Activated T-helper 1 cell treated with anti-CD3 and anti-CD28 coated beads, Interleukin-2, amount 50 U/mL, for 16 hours (primary cell): ENCODE measurements at places on chromosomes 2 and 18.

- no peak for DNase-seq
Measured at GRCh38 chr18:36349552-36349951, 52.0 kb downstream of the FHOD3 start.

DNA sequence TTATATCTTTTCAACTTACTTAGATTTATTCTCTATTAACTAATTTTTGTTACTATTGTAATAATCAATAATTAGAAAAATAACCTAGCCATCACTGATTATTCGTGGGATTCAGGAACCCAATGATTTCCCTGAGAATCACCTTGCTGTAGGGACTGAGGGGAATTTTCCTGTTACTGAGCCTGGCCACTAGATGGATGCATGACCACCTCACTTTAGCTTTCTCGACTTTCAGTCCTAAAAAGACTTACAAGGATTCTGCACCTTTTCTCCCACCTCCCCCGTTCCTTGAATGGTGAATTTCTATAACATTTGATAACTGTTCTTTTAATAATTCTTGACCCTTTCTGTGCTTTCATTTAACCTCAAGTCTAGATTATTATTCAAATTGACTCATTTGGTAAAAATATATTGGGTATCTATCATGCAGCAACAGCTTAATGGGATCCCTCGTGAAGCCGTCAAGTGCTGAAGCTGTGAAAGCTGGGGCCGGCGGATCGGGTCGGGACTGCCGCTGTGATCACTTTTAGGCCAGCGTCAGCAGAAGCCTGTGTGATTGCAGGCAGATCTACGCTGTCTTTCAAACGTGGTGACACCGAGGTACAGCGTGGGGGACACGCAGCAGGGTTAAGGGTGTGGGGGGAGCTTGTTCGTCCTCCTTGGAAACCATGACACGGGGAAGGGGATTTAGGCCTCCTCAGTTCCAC lies 38.8 kb upstream of the TMEM18 start:
- no peak for DNase-seq

GRCh38 chr2:61784643-61785042 lies 69.2 kb downstream of the FAM161A start:
- no peak for DNase-seq

DNA sequence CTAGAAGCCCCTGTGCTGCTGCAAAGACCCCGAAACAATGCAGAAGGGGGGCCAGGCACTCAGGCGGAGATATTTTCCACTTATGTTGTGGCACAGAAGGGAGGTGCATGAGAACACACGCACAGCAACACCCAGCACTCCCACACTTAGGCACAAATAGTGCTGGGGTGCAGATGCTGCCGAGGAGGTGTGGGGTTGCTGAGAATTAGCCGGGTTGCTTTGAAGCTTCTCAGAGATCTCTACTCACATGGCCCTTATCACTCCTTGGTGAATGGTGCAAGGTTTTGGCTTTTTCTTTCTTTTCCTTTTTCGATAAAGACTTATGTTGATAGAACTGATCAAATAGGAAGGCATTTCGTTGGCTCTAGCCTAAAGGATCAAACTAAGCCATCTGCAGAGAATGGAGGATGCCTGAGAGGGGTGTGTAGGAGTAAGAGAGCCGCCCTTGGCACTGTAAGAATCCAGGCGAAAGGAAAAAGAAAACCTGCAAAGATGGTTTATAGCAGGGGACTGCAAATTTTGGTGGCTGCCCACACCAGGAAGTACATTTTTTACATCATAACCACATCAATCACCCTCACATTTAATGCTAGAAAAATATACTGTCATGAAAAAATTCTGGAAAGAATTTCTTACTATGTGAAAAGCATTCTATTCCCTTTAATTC lies 27.9 kb upstream of the FHL2 start:
- no peak for DNase-seq

DNA sequence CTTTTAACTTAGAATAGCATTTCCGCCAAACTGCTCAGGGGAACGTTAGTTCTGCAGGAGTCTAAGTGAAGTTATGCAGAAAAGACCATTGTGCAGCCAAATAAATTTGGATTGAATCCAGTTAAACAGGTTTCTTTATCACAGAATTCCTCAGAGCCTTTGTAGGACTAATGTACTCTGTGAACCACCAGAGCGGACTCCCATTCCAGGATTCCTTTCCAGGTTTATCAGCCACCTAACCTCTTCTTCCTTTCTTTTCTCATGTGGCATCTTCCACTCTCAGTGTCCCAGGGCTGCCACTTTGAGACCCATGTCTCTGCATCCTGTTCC lies 350.4 kb downstream of the TSN start:
- DNase-seq: no peak

GRCh38 chr2:128520791-128521190 lies 202.1 kb upstream of the HS6ST1 start:
- DNase-seq: no peak

DNA sequence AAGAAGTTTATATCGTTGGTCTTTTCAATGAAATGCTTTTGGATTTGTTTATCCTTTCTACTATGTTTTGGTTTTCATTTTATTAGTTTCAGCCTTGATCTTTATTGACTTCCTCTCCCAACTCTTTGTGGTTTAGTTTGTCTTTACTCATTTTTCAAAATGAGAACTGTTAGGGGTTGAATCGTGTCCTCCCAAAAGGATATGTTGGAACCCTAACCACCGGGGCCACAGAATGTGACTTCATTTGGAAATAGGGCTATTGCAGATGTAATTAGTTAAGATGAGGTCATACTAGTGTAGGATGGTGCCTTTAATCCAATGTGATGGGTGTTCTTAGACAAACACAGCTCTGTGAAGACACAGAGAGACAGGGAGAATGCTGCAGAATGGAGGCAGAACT lies 60.4 kb upstream of the IL1R2 start:
- no peak for DNase-seq

DNA sequence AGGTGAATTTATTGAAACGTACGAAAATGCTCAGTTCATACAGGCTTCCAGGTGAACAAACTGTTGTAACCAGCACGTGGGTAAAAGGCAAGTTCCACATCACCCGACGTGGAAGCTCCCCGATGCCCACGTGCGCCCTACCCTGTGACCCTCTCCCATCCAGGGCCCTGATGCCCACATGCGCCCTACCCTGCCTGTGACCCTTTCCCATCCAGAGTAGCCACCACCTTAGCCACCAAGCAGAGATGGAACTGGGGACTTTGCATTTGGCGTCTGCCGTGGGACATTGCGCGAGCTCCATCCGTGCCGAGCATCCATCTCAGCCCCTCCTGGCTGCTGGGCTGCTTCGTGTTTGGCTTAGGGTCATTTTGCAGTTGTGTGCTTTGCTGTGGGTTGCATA lies 37.5 kb downstream of the ANO7 start:
- no peak for DNase-seq

DNA sequence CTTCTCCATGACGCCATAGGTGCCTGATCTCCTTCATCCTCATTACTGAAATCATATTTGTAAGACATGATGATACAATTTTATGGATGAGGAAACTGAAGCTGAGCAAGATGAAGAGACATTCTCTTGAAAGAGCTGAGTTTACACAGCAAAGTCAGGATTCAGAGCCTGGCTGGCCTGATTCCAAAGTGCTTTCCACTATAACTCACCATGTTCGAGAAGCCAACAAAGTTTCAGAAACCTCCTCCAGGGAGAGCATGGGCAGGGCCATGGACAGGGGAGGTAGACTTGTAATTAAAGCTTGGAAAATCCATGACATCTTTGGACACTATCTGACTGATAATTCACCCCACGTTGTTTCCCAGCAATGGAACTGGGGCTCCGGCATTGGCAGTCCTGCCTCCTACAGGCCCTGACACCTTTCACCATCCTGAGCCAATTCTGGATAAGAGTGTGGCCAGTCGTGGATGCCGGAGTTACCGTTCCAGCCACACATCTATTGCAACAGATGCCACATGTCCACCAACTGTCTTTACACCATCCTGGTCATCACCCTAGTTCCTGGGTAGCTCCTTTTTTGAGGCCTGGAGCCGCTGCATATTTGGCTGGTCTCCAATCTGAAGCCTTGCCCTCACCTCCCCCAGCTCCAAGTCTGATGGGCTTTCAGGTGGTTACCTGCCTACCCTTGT lies 85.0 kb upstream of the PPP1CB start:
- DNase-seq: no peak

DNA sequence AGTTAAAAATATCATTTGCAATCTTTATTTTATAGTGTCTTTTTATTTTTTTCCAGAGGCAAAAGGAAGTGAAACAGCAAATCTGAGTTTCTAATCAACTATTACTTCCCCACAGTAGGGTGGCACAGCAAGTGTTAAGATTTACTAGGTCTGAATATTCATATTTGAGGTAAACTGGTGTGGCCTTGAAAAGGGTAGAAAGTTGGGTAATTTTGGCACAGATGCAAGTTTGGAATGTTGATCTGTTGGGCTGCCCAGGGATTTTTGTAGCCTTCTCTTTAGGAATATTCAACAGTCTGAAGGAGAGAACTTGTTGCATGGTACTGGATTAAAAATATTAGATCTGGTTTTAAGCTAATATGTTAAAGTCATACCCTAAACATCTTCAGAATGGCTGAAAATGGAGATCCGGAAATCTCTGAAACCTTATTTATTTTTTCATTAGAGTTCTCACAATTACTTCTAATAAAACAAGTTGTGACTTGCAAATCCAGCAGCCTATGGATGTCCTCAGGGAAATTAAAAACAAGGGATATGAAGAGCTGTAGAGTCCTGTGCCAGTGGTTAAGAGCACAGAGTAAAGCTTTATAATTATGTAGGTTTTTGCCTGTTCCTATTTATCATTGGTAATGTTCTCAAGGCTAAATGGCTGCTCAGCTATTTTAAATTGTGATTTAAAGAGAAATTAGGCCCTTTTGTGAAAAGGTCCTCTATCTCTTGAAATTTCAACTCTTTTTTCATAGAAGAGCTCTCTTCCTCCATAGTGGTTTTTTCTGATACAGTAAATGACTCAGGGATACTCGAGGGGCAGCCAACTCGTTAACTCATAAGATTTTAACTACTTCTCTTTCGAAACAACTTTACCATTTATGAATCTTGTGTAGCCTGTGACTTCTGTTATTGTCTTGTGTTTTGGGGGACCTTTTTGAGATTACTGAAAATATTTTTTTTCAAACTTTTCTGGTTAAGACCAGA lies 11.0 kb downstream of the TANK start:
- DNase-seq: no peak

GRCh38 chr2:134634054-134634753 lies 84.6 kb downstream of the TMEM163 start:
- no peak for DNase-seq

DNA sequence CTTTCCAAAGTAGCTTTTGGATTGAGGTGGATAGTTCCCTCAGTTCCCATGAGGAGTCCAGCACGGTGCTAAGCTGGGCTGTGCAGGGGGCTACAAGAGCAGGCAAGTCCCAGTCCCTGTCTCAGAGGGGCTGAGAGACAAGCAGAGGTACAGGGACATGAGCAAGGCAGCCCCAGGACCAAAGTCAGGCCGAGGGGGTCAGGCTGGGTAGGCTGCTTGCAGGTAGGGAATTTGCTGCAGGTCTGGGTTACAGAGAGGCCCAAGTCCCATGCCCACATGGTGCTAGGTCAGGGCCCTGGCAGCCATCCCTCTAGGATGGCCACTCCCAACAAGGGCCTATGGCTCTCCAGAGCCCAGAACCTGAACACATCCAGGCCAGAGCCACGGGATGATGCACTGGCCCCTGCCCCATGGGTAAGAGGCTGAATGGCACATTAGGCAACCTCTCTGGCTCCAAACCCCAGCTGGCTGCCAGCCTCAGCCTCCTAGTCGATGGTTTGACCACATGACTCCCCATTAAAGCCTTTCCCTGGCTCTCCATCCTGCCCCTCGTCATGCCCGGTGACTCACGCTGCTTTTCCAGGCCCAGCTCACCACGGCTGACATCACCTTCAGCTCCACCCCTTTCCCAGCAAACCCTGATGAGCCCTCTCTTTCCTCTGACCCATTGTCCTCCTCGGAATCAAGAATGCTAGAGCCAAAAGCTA lies 83.7 kb downstream of the SDC1 start:
- DNase-seq: no peak

DNA sequence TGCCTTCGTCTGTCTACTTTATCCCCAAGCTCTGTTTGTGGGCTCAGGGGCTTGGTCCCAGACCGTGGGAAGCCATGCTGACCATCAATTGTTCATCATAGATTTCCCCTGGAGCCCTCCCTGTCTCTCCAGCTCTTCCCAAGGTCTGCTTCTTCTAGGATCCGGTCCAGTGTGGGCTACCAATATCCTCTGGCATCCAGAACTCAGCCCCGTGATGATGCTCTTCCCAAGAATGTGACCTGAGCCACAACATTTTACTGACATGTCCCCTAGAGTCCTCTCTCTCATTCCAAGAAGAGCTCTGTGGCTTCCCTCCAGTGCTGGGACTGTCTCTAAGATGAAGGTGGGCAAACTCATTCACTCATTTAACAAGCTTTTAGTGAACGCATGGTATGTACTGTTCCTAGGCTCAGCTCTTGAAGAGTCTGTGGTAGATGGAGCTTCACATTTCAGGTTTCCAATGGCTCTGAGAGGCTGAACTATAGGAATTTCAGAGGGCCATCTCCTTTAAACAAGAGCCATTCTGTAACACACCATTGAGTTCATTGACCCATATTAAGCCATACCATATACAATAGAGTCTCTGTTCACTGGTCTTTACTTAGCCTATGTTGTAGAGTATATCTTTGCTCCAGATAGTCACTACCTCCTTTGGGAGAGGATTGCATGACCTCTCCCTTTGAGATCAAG lies 142.0 kb upstream of the APCDD1 start:
- no peak for DNase-seq

GRCh38 chr2:178920916-178921513 lies 113.8 kb upstream of the TTN start:
- DNase-seq: no peak

GRCh38 chr18:51765606-51766360 lies 568.3 kb upstream of the MEX3C start:
- no peak for DNase-seq

DNA sequence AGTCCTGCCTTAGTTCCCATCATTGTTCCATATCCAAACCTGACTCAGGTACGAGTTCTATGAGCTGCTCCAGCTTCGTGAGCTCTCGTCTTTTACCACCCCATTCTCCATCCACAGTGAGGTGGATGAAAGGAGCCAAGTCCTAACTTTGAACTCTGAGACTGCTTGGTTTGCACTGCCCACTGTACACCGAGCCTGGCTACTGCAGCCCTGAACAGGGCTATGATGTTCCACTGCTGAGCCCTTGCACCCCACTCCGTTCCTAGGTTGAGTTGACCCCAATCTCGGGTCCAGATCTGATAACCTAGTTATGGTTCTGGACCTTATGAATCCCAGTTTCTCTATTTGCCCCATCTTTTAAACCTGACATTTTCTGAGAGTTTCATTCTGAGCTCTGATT lies 5.3 kb upstream of the DYNAP start:
- no peak for DNase-seq

DNA sequence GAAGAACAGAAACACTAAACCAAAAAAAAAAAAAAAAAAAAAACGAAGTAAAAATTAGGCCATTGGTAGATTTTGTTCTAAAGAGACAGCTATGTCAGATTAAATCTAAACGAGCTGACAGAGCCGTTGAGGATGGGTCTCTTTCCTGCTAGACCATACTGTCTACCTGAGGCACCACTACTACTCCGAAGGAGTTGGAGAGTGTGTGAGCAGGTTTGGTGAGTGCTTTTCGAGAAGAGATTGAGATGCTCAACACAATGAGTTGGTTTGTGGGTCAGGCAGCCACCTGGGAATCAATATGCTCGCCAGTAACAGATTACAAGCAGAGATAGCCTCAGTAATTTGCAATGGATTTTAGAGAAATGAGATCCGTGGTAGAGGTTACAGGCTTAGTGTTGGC lies 281.5 kb upstream of the EPAS1 start:
- no peak for DNase-seq
